ENCODE measurements at places on chromosomes 1 and 21.

- no peak for DNase-seq
Measured at GRCh38 chr1:165174491-165174890, 182.0 kb downstream of the LMX1A start.

- no peak for DNase-seq
Measured at GRCh38 chr1:80776266-80776665, 1024.5 kb upstream of the ADGRL2 start.

- DNase-seq = no peak
Measured at GRCh38 chr1:9586147-9586766, 2.5 kb upstream of the TMEM201 start.

DNA sequence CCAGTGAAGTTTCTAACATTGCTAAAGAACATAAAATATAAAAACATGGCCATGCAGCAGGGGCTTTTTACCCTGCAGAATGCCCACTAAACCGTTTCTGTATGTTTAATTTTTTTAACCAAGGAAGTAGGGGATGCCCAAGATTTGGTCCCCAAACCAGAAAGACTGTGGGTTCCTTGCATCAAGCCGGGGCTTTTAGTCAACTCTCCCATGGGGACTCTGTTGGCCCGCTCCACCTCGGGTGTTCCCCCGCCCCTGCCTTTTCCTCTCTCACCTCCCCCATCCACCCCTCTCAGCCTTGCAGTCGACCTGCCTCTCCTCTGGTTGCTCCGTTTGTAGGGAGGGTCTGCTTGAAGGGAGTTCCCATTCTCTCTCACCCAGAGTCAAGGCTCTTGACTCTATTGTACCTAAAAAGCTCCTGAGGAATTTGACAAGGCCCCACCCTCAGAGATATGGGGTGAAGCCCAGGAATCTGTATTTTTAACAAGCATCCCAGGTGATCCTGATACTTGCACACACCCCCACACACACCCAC, 117.5 kb downstream of the TOMM20 start:
- peak; percentile 61 for DNase-seq

GRCh38 chr1:10242811-10243210, 32.4 kb downstream of the KIF1B start:
- DNase-seq = no peak

DNA sequence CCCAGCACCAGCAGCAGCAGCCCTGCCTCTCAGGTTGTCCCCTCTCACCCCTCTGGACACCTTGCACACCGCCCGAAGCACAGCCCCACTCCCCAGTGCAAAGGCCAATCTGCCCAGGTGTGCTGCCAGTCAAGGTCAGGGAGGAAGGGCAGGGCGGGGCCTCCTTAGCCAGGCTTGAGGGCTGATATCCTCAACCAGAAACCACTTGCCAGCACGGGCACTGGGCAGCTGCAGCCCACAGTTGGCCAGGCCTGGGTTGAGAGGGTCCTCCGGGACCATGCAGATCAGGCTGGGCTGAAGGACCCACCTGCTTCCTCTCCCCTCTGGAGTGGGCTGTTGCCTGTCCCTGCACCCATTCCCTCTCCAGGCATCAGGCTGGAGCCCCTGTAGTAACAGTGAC, 588.3 kb downstream of the NPHP4 start:
- DNase-seq = no peak

DNA sequence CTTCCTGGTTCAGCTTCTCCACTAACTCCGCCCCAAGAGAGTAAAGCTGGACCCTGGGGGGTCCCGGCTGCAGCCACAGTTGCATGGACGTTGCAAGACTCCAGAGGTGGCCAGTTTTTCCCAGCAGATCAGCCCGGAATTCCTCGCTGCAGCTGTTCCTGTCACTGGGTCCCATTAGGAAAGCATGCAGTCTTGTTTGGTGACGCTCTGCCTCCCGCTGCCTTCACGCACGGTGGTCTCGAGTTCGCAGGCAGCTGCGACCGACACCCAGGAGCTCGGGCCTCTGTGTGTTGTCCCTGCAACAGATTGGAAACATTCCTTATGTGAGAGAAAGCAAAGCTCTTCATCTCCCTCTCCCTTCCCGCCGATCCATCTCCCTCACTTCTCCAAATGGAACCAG, 162.8 kb downstream of the PRDM16 start:
- DNase-seq = no peak

GRCh38 chr1:14607295-14607694, 8.8 kb downstream of the KAZN start:
- DNase-seq = no peak

GRCh38 chr1:178810585-178810984, 60.3 kb downstream of the ANGPTL1 start:
- no peak for DNase-seq

- no peak for DNase-seq
Measured at GRCh38 chr21:41147096-41147978, 20.6 kb upstream of the BACE2 start.

DNA sequence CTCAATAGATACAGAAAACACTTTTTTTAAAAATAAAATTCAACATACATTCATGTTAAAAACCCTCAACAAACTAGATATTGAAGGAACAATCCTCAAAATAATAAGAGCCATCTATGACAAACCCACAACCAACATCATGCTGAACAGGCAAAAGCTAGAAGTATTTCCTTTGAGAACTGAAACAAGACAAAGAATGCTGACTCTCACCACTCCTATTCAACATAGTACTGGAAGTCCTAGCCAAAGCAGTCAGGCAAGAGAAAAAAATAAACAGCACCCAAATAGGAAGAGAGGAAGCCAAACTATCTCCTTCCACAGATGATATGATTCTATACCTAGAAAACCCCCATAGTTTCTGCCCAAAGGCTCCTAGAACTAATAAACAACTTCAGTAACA, 46.2 kb upstream of the IVNS1ABP start:
- DNase-seq = no peak

DNA sequence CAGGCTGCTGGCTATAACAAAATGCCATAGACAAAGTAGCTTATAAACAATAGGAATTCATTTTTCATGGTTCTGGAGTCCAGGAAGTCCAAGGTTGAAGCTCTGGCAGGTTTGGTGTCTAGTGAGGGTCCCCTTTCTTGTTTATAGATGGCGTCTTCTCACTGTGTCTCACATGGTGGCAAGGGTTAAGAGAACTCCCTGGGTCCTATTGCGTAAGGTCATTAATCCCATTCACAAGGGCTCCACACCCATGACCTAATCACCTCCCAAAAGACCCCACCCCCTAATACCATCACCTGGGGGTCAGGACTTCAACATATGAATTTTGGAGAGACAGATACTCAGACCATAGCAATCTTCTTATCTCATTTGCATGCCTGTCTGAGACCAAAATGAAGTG, 108.9 kb upstream of the USP25 start:
- DNase-seq = no peak

- DNase-seq = no peak
Measured at GRCh38 chr1:187920976-187921375, 1092.2 kb downstream of the PLA2G4A start.

DNA sequence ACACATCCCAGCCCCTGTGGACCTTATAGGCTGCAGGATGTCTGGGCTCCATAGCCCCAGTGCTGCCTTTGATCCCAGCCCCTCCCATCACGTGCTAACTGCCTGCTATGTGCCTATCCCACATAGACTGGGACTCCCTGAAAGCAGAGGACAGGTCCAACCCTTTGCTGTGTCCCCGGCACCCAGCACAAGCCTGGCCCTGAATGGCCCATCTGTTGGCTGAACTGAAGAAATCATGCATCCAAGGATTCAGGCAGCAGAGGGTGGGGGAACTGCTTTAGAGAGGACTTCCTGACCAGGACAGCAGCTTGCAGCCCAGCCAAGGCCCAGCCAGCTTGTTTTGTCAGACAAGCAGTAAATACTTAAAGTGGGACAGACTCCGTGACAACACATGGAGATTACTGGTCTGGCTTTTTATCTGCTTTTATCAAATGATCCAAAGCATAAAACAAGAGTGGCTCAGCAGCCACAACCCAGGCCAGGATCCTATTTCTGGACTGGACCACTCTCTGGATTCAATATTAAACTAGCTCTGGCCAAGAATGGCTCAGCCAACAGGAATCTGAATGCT, 69.3 kb downstream of the GLIS1 start:
- DNase-seq = no peak

DNA sequence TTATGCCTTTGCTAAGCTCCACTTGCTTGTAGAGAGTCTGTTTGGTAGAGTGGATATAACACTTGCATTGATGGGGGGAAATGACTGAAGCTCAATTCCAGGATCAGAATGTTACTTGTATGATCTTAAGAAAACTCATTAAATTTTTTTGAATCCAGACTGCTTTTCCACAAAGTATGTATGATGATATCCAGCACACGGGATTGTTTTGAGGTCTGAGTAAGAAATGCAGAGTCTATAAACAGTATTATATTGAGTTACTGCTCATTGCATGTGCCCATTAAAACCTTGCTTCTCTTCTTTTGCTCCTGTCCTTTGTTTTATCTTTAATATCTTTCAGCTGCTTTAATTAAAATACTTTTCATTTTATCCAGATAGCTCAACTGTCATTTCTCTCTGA, 570.4 kb upstream of the ZRANB2 start:
- no peak for DNase-seq

DNA sequence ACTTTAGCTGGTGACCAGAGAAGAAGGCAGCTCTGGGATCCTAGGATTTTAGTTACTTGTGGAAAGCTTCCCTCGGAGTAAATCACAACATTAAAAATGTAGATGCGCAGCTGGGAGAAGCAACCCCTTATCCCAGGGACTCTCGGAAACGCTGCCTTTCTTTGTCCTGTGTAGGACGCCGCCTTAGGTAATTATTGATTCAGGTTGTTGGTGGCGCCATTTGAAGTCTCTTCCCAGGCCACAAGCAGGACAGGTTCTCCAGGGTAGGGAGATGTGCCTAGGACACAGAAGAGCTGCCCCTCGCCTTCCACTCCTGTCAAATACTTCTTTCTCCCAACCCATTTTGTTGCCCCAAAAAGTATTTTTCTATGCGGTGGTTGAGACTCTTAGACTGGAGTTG, 10.3 kb downstream of the SLC37A1 start:
- no peak for DNase-seq

DNA sequence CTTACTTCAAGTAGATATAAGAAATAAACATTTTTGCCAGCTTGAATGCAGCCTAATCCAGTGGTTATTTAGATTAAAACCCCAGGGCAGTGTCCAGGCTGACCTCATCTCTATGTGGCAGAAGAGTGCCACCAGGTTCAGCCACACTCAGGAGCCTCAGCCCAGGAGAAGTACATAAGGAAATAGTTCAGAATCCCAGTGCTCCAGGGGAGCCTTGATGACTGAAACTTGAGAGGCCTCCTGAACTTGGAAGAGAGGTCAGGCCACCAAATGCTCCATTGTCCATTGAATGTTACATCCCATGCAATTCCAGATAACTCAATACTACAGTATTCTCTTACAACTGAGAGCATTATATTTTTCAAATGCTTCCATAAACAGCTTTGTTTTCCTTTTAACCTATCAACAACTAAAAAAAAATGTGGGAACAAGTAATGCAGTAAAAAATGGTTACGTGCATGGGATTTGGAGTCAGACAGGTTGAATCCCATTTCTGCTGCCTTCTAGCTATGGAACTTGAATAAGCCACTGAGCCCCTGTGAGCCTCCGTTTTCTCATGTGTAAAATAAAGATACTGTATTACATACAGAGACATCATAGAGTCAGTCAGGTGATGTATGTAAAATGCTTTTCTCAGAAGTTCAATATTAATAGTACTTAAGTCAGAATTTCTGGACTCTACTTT, 248.0 kb downstream of the PLPP3 start:
- DNase-seq = no peak

- DNase-seq = peak; percentile 91
Measured at GRCh38 chr1:235011599-235012435, 116.8 kb downstream of the TOMM20 start.

GRCh38 chr1:25744636-25745425, 55.2 kb upstream of the SELENON start:
- DNase-seq = no peak

GRCh38 chr1:119359730-119360129, 8.9 kb upstream of the HAO2 start:
- no peak for DNase-seq

DNA sequence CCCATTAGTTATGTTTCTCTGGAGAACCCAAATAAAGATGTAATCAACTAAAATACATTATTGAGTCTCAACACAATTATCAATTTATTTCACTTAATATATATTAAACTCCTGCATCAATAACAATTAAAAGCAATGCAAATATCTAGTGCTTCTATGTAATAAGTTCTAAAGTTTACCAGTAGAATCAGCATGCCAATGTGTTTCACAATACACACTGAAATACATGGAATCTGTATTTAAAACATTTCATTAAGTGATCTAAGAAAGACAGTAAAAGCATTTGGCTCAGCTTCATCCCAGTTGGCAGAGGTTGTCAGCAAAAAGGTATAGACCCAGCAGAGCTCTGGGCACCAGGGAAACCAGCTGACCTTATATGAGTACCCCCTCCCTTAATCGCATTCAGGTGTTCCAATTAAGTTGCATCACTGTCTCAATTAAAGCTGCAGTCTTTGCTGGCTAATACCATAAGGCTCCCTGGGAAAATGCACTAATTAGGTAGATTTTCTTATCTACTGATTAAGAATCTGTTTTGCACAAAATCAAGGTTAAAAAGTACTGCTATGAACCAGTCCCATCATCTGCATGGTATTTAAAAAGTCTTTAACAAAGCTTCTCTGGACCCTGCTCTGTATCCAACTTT, 63.1 kb downstream of the NIBAN1 start:
- no peak for DNase-seq

GRCh38 chr1:85601901-85602300, 21.3 kb downstream of the CCN1 start:
- DNase-seq = no peak

DNA sequence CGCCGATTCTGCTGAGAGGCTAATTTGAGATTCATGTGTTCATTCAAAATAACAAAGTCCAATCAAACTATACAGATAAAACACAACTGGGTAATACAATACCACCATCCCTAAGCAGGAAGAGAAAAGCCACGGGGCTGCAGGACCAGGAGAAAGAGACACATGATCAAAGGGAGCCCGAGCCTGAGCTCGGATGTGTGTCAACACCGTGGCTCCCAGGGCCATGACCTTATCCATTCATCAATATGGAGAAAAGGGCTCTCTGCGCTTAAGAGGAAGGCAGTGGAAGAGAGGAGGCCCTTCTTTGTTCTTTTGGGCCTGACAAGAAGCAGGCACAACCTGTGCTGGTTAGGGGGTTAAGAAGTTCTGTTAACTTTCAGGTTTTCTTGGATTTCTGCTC, 56.7 kb downstream of the HUNK start:
- DNase-seq = no peak

GRCh38 chr1:43220905-43221778, 48.6 kb upstream of the TMEM125 start:
- no peak for DNase-seq

- no peak for DNase-seq
Measured at GRCh38 chr1:79006564-79006963, at the start of gene ADGRL4. Gene ADGRL4, minus strand, starts transcription at chr1:79006730. Its CDS starts 76 bp downstream, at chr1:79006654.

- DNase-seq = no peak
Measured at GRCh38 chr1:180249725-180250498, 19.8 kb downstream of the LHX4 start.

DNA sequence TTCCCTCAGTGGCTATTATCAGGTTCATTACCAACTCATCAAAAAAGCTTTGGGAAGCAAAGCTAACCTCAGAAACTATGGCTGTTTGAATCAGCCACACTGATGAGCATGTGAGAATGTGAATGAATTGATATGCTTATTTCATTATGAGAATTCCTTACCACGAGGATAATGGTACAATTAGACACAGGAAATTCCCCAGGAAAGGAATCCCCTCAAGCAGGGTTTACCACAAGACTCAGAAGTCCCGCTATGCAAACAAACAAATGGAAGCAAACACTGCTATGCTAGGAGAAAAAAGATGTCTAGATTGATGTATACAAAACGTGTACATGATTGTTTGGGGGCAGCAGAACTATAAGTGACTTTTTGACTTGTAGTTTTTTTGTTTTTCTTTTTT, 205.0 kb downstream of the HMCN1 start:
- DNase-seq = no peak

All from activated CD8-positive, alpha-beta memory T cell treated with anti-CD3 and anti-CD28 coated beads, Interleukin-2, amount 50 U/mL, for 4 hours (primary cell).